ENCODE measurements at places on chromosomes 2 and 18.

- no peak for DNase-seq
These were observed 4.3 kb upstream of the G6PC2 start for GRCh38 chr2:168896783-168897182.

- DNase-seq, result no peak
These were observed 61.8 kb upstream of the SLC66A3 start for GRCh38 chr2:11093467-11093866.

GRCh38 chr2:99634234-99634633 lies 144.4 kb upstream of the REV1 start:
- DNase-seq, result no peak

DNA sequence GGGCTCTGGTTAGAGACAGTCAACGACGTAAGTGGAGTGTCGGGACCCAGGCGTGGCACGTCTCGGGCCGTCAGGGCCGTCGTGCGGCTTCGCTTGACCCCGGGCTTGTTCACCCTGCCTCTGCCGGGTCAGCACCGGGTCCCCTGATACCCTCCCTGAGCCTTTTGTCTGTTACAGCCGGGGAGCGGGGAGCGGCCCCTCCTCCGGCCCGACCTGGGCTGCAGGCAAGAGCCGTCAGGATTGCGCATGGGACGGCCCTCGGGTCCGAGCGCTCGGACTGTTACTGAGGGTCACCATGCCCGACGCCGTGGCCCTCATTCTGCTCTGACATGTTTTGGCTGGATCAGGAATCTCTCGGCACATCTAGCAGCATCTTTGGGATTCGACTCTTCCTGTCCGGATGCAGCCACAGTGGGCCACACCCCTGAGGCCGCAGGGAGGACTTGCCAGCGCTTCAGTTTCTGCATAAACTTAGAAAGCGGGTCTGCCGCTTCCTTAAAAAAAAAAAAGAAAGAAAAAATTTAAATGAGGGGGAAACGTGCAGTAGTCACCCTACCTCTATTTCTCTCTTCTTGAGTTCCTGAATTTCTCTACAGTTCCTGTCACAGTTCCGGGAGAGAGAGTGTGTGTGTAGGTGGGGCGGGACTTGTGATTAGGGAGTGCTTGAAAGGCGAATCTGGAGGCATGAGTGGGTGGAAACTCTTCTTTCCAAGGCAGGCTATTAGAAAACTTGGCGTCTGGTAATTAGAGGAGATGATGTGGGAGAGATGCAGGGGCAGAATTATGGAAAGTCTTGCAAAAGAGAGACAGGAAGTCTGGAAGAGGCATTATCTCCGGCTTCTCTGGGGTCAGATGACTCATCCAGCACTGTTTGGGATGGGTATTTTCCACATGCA lies 909 bp downstream of the TMEM87B start:
- DNase-seq, result peak; percentile 53

GRCh38 chr18:63832470-63832869 lies 55.0 kb upstream of the SERPINB2 start:
- no peak for DNase-seq

DNA sequence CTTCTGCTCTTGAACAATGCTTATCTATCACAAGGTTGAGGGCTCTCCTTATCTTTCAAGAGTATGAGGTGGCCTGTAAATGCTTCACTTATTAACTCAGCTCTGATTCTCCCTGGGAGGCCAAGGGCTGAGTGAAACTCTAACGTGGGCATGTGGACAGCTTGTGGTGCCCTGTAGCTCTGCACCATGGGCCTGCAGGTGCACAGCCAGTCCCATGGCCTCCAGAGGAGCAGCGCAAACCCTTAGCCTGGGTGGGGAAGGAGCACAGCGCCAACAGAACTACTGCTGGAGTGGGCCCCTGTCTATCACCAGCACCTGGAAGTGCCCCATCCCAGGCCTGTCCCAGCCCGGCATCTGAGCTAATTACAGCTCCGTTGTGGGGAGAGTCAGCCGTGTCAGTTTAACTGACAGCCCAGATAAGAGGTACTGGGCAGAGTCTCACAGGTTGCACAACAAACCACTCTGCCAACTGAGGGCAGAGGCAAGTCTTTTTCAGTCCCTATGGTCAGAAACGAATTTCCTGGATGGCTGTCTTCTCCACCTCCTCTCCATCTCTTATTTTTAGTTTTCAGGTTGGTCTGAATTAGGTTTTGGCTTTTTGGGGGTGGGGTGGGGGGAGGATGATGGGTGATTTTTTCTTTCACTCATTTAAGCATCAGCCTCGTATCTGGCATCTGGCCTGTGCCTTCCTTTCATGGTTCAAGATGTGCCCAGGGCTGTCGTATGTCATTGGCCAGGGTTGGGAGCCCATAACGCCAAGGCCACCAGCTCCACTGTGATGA lies 219.5 kb downstream of the BCL2 start:
- DNase-seq, result no peak

- DNase-seq, result no peak
These were observed 5.7 kb upstream of the TET3 start for GRCh38 chr2:73979021-73979420.

DNA sequence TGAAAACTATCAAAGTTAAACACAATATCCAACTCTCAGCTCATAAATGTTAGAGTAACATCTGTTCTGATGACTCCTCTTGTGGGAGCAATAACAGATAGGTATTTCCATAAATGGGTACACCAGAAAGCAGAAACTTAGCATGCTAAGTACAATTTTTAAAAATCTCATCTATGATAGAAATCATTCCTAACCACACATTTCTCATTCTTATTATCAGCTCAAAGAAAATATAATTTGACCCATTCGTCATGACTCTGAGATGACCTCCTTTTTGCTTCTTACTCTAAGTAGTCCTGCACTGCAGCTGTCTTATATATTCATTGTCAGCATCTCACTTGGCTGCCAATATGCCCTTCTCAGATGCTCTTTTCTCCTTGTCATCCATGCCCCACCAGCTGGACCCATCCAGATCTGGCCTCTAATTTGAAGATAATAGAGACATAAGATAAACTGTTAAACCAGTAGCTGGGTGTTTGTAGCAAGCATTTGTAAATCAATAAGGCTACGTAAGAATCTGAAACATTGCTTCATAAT lies 298.3 kb downstream of the KCNS3 start:
- DNase-seq, result peak; percentile 24

DNA sequence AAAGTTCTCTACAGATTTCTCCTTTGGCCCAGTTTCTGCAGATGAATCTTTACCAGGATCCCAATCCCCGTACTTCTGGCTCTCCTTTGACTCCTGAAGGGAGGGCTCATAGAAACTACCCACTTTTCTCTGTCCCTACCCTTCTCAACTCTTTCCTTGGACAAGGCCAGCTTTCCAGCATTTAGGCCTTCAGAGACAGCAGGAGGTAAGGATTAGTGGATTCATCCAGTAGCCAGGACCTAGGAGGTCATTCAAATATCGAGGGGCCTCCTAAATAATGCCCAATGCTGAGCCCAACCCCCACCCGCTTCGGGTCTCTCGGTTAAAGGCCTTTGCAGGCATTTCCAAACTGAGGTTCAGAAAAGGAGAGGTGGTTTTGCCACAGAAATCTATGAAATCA lies 4.8 kb upstream of the ZNF532 start:
- no peak for DNase-seq

DNA sequence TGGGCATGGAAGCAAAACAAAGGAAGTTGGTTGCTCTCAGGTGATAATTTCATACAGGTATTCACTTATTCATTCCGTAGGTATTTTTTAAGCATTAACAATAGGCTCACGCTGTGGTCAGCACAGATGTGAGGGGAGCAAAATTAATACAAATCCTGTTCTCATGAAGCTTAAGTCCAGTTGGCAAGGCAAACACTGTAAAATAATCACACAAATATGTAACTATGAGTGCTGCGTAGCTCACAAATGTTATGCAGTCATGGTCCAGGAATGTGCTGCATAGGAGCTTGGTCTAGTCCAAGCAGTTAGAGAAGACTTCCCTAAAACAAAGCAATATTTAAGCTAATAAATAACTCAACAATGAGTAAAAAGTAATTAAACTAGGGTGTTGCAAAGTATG lies 23.9 kb downstream of the SP5 start:
- DNase-seq, result no peak

DNA sequence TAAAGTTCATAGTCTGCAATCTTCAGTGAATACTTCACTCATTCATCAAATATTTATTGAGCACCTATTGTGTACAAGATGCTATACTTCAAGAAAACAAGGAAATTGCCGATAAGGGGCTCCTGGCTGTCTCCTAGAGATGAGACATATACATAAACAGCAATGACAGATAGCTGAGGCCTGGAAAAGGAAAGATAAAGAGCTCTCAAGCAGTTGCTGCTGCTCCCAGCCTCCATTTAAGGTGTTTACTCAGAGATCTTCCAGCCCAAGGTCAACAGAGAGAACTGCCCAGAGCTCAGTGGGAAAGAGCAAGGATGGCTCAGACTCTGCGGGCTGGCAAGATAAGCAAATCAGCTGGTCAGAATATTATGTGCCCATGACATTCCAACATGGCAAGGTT lies 3.3 kb upstream of the SLC14A2 start:
- no peak for DNase-seq

GRCh38 chr2:143521396-143521795 lies 392.2 kb downstream of the ARHGAP15 start:
- DNase-seq, result no peak

DNA sequence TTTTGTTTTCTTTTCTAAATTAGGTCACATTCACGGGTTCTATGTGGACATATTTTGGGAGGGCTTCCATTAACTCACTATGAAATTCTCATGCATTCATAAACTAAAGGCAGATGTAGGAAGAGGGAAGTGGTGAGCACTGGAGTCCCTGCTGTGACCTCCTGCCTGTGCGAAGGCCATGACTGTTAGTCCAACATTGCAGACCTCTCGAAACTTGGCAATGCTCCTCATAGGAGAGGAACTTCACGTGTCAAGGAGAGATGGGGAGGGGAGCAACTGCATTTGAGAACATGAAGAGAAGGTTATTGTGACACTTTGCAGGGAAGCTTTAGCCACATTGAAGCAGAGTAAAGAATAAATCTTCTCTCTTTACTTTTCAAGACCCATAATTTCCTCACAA lies 126.4 kb upstream of the HNMT start:
- DNase-seq, result no peak

GRCh38 chr18:43181711-43182110 lies 66.2 kb upstream of the RIT2 start:
- no peak for DNase-seq

GRCh38 chr2:27291865-27292264 lies 9.6 kb downstream of the TRIM54 start:
- no peak for DNase-seq

GRCh38 chr2:240322231-240322955 lies 113.1 kb upstream of the GPC1 start:
- no peak for DNase-seq

GRCh38 chr2:240782886-240783818 lies 36.9 kb downstream of the KIF1A start:
- no peak for DNase-seq

DNA sequence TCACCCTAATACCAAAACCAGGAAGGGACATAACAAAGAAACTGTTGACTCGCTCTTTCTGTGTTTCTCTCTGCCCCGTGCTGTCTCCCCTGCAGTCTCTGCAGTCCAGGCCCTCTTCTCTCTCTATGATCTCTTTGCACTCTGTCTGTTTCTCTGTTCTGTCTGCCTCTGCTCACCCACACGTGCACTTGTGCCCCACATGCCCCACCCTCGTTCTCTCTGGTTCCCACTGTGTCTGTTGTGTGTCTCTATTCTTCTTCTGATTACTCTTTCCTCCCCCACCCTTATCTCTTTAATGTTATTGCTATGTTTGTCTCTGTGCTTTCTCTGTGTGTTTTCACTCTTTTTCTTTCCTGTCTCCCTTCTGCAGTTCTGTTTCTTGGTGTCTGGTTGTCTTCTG lies 54.0 kb downstream of the NAT8 start:
- DNase-seq, result no peak

- DNase-seq, result no peak
These were observed 10.1 kb downstream of the RPL31 start for GRCh38 chr2:101012054-101012705.

- no peak for DNase-seq
These were observed 540.3 kb downstream of the TDRD15 start for GRCh38 chr2:21664083-21664482.

DNA sequence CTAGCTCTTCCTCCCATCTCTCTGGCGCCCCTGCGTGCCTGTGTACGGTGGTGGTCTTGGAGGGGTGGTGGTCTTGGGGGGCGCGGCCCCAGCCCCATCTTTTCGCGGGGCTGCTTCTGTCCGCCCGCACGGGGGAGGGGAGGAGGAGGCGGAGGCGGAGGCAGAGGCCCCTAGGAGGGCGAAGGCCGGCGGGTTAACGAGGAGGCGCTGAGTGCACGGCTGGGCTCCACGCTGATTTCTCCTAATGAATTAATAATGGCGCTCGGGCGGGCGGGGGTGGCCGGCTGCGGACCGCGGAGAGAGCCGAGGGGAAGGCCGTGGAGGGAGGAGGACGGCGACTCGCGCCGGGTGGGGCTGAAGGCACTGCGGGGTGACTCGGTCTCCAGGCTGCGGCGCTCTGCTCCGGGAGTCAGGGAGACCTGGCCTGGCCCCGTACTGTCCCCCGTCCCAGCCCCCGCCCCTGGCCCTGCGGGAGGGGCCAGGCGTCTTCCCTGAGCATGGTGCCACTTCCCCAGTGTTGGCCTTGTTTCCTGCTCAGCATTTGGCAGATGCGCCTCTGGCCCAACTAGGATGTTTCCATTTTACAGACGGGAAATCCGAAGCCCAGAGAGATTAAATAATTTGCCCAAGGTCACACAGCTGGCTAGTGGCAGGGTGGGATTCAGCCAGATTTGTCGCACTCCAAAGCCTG lies 6.0 kb downstream of the GAREM2 start:
- DNase-seq, result peak; percentile 24

- DNase-seq, result no peak
These were observed 14.6 kb downstream of the TEX51 start for GRCh38 chr2:126913329-126913728.

DNA sequence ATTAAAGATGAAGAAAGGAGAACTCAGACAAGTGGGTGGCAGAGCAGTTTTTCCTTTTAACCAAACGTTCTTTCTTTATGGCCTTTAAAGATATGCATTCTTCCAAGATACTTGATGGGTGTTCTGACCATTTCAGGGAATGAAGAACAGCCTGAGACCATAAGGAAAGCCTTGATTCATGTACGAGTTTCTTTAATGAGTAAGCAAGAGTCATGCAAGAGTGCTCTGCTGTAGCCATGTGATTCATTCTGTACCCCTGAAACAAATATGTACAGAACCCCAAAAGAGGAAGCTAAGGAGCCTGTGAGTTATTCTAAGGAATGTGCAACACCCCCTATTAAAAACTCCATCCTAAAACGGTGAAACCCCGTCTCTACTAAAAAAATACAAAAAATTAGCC lies 372.8 kb downstream of the MTX2 start:
- DNase-seq, result no peak

DNA sequence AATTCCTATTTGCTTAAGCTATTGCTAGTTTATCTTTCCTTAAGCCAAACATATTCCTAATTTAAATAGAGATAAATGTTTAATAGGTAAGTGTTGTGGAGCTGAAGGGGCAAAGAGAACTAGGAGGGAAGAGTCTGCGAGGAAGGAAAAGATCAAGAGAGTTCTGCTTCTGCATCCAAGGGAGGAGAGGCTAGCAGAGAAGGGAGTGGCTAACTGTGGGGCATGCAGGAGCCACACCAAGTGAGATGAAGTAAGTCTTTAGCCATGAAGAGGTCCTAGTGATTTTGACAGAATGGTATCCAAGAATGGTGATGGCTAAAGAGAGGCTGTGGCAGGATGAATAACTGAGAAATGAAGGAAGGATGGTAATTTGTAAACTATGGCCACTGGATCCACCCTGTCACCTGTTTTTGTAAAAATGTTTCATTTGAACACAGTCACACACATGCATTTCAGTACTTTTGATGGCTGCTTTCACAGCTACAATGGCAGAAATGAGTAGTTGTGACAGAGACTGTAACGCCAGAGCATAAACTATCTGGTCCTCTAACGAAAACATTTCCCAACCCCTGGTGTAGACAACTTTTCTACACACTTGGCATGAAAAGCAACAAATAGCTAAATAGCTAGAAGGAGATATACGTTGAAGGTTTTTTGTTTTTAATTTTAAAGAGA lies 15.6 kb downstream of the TPGS2 start:
- no peak for DNase-seq
